HEK293T (cell line): ENCODE measurements at places on chromosomes 2 and 18.
A peak's percentile ranks its signal among the peaks of the same experiment; 100 is the strongest.

- DNase-seq = no peak
These were observed 20.5 kb upstream of the RPL37A start for GRCh38 chr2:216478151-216478550.

DNA sequence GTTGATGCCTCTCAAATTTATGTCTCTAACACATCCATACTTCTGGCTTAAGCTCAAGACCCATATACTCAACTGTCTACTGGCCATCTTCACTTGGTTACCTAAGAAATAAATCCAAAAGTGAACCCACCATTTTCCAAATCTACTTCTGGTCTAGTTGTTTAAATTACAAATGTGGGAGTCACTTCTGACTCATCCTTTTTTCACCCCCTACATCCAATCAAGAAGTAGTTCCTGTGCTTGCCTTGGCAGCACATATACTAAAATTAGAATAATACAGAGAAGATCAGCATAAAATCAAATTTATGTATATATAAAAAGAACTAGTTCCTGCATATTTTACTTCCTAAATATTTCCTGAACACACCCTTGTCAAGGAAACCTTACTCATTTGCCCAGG is 53.6 kb downstream of the STRN start:
- no peak for DNase-seq

DNA sequence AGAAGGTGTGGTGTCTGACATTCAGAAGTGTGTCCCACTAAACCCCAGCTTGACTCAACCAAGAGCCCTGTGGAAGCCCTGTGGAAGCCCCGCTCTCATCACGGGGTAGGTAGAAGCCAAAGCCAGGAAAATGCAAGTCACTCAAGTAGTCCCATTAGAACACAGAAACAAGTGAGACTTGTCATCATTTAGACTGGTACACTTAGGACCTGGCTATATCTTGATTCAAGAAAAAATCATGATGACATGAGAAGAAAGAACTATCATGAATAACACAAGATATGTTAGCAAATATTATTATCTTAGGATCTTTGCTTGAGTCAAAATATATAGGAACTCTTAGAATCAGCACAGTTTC is 28.2 kb upstream of the SULT1C4 start:
- DNase-seq = no peak

DNA sequence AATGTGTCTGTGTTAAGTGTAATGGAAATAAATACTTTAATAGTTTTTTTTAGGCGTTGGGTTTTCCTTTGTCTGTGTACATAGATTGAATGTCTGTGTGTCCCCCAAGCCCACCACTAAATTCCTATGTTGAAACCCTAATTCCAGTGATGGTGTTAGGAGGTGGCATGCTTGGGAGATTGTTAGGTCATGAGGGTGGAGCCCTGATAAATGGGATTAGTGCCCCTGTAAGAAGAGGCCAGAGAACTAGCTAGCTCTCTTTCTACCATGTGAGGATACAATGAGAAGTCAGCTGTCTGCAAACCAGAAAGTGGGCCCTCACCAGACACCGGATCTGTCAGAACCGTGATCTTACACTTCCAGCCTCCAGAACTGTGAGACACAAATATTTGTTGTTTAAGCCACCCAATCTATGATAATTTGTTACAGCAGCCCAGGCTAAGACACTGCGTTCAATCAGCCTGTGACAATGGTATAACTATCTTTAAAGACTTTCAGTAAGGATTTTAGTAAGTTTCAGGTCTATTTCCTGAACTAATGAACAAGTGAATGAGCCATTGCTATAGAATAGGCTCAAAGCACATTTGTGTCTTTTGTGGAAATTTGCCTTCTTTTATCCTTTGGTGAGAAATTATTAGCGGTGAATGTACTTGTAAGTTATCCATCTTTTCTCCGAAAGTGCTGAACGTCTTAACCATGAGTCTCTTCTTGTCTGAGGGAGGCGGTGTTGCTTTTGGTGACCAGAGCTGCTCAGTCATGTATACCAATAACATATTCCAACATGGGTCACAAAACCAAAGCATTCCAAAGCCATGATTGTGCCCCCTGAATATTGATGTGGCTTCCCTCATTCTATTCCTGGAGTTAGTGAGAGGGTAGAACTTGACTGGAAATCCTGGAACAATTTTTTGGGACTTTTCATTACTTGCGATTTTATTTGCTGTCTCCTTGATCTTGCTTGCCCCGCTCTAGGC is 29.6 kb upstream of the IL1R1 start:
- no peak for DNase-seq

DNA sequence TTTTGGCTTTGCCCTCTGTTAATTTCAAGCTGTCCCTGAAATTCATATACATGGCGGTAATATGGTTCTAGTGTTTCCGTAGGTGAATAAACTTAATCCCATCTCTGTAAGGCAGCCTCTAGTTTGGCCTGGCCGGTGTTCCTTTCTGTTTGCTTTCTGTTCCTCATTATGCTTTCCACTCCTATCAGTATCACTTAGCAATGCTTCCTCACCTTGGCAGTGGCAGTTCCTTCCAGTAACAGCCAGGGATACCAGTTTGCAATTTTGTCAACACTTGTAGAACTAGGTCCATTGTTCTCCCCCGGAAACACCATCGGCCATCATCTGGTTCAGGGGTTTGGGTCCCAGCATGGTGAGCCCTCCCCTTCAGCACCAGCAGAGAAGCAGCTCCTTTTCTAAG is 18.2 kb upstream of the TNP1 start:
- no peak for DNase-seq

GRCh38 chr2:142842369-142842768 is 35.1 kb upstream of the KYNU start:
- DNase-seq = no peak

DNA sequence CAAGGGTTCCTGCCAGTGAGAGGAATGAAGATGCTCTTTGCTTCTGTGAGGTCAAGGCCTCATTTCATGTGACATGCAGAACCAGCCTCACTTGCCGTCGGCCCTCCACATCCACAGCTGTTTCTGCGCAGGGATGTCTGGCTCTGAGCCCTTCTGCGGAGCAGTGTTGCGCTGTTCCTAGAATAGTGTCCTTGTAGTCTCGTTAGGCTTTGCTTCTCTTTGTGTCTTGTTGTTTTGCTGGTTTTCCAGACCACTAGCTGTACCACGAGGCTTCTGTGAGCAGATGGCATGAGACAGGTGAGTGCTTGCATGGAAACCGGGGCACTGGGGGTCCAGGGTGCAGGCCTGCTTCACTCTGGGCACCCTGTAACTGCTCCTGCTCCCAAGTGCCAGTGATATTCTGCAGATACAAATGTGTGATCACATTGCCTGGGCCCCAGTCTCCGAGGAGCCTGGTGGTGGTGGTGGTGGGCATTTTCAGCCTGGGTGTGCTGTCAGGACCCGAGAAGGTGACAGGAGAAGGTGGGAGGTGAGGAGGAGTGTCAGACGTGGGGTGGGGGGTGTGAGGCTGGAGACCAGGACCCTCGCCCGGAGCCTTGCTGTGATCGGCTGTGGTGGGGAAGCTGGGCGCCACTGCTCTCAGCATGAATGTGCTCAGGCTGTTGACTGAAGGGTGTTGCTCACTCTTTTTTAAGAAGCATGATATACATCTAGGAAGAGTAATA is 34.3 kb downstream of the LDLRAD4 start:
- no peak for DNase-seq

DNA sequence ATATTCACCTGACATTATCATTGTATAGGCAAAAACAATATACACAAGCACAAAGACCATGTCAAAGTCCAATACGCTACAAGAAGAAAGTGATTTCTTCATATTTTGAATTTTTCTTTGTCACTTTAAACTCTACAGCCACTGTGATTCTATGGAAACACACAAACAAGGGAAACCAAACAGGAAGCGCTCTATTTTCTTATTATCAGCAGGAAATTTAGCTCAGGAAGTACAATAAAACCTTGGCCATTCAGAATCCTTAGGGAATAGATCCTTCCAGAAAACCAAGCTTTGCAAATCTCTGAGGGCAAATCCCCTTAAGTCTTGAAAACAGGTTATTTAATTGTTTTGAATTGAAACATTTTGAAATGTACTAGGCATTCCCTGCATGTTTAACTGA is 336.2 kb downstream of the EPHA4 start:
- DNase-seq = no peak

DNA sequence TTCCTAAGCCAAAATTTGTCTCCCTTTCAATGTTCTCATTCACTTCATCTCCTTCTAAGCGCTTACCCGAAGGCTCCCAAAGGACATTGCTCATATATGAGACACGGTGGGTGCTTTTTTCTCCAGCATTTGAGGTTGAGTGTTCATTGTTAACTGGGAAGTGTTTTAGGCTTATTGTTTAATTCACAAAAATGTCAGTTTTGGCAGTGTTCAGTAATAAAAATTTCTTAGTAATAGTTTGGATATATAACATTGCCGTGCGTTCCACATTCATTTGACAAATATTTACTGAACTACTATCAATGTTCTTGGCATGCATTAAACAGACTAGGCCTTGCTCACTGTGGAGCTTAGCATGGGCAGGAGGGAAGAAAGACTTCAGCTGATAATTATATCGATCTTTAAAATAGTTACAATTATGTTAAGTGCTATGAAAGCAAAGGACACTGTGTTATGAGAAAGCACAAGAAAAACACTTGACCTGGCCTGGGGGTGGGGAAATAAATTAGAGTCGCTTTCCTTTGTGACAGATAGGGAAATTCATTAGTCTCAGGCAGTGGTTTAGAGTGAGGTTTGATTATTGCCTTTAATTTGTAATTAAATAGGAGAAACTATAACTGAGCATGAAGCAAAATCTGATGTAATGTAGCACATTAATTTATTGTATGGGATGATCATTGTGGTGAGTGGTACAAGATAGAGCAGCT is 82.2 kb upstream of the DOCK10 start:
- DNase-seq = no peak

DNA sequence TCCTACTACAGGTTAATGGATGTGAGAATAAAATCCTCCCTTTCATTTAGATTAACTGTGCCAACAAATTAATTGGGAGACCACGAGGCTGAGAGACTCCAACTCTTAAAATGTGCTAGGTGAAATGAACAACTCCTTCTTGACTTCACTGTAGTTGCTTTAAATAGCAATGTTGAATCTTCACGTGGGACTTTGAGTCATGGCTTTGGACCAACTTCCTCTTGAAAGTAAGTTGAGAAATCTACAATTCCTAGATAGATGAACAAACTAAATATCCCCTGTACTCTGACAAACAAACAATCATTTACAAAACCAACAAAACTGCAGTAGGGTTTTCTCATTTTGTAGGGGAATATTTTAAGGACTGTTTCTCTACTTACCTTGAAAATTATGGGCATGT is 291.9 kb upstream of the SPRED2 start:
- no peak for DNase-seq

DNA sequence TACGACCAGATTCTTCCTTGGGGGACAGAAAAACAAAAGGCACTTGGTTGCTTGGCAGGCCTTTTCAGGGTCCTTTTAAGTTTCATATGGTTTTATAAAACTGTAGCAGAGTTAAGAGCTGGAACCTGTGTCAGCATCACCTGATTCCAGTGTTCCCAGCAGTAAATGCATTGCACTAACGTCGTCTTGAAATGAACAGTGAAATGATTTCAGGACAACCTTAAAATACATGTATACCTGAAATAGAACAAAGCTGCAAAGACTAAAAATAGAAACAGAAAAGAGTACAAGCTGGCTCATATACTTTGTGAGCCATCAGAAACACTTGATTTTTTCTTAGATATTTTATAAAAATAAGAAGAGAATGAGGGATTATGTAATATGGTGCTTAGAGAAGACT is 51.9 kb downstream of the ACSL3 start:
- DNase-seq = no peak

GRCh38 chr2:234469251-234469845 is 27.5 kb downstream of the ARL4C start:
- DNase-seq = no peak

- peak; percentile 22 for DNase-seq
These were observed 26.4 kb upstream of the TFPI start for GRCh38 chr2:187580462-187581124.

DNA sequence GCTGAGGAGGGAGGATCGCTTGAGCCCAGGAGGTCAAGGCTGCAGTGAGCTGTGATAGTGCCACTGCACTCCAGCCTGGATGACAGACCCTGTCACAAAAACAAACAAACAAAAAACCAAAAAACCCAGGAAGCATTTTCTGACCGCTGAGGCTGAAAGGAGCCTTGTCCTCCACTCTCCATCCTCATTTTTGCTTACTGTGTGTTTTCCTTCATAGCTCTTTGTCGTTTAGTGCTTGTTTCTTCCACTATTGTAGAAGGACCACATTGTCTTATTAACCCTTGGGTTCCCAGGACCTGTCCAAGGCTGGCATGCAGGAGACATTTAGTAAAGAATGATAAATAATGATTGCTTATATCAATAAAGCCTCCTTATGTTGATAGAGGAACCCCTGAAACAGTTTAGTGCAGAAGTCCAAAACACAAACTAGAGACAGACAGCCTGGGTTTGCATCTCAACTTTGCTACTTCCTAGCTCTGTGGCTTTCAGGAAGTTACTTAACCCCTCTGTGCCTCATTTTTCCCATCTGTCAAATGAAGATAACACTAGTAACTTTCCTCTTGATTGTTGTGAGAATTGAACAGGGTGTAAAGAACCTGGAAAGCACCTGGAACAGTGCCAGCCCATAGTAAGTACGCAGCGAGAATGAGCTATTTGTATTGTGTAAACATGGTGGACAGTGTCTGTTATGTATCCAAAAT is 126.0 kb downstream of the LPIN1 start:
- DNase-seq = no peak

DNA sequence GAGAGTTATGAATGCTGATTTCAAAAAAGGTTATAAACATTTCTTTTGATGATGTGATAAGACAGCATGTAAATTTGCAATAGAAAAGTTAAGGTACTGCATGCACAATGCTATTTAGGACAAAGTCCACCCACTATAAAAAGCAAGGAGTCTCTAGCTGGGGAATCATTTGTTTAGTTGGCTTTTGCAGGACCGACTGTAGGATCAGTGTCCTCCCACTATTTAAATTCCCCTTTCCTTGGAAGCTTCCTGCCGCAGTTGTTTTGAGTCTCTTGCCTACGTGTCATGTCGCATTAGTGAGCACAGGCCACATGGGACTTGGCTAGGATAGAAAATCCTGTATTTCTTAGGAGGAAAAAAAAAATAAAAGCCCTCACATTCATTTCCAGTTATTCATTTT is 13.1 kb downstream of the QPCT start:
- DNase-seq = no peak

GRCh38 chr2:153221087-153221486 is 257.5 kb downstream of the RPRM start:
- no peak for DNase-seq

DNA sequence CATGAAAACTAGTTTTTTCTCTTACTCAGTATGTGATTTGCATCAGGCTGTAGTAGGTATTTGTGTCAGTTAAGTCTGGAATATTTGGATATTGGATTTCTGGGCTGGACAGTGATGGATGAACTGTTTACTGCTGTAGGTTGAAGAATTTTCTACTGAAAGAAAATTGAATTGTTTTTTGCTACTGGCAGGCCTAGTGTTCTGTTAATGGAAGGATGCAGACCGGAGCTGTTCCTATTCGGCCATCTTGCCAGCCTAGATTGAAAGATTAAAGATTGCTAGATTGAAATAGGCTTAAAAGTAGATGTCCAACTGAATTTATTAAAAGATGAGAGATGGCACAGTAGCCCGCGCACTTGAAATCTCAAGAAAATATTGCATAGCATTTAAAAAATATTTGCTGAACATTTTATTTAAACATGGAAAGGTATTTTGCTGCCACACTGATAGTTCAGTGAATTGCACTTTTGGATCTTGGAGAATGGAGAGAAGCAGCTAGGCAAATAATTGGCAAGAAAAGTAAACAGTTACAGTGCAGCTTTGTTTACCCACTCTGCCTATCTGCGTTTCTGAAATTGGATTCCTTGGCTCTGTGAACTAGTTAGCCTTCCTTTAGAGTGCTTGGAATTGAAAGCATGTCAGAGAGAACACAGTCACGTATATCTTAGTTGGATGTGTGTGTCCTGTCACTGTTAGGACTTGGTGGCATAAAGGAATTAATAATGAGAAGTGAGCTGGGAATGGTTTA is 54.1 kb downstream of the EPB41L5 start:
- DNase-seq = no peak
